ENCODE measurements at places on chromosomes 11 and 22.

DNA sequence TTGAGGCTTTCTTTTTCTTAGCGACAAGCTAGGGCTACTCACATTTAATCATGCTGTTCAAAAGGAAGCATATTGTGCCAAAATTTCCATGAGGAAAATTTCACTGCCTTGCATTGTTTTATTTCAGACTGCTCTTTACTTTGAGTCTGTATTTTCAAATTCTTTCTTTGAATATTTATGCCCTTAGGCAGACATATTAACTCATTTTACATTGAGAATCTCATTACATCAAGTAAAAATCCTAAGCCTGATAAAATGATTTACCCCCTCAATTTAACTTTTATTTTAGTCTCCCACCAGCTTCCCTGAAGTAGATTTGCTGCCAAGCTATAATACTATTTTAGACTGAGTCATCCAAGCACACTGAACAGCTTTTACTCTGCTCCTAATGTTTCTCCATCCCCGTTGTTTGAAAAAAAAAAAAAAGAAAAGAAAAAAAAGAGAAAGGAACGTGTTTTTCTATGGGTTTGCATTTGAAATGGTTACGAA is 189.3 kb upstream of the MTMR2 start:
- DNase-seq = peak; percentile 70

DNA sequence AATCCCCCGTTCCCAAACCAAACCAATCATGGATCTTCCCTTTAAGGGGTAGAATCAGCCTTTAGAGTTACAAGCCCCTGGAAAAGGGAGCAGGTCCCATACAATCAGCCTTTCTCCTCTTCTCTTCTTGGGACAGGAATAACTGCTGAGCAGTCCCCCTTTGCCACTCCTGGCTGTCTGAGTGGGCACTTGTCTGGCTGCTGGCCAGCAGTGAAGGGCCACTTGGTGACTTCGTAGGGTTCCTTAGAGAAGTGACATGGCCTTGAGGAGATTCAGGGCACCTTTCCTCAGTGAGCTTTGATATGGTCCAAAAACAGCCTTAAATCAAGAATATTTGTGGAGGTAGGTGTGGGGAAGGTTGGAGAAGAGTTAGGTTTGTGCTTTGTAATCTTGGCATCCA is 53.5 kb upstream of the HORMAD2 start:
- DNase-seq = no peak

DNA sequence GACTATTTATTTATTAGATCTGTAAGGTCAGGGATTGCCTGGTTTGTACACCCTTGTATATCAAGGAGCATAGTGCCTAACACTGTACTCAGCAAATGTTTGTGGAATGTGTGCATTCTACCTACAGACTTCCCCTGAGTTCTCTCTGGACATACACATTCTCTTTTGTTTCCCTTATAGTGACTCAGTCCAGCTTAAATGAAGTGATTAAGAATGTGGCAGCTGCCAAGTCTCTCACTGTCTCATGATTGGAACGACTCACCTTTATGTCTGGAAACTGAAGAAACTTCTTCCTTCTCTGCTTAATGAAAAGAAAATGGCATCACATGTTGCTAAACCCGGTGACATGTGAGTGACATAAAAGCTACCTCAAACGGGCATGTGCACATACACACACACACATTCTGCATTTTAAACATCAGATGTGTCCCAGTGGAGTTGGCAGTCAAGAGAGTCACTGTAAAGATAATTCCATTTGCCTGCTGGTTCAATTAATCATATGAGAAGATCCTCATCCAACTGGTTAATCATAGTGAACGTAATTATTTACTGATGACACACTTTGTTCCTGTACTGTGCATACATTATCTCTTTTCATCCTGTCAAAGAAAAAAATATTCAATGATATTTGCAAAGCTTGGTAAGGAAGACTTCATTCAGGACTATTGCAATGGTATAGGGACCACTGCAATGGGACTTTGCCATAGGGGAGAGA is 42.8 kb downstream of the GLYAT start:
- DNase-seq = peak; percentile 12

GRCh38 chr11:91641153-91641552 is 583.5 kb upstream of the FAT3 start:
- no peak for DNase-seq

- DNase-seq = no peak
Observed at GRCh38 chr22:43155789-43156188, 4.4 kb downstream of the TSPO start.

GRCh38 chr22:17845790-17846189 is 71.5 kb upstream of the BID start:
- no peak for DNase-seq

GRCh38 chr11:40095446-40095845 is 1364.0 kb downstream of the LRRC4C start:
- DNase-seq = no peak

GRCh38 chr11:62498492-62499286 is 47.9 kb downstream of the AHNAK start:
- no peak for DNase-seq

DNA sequence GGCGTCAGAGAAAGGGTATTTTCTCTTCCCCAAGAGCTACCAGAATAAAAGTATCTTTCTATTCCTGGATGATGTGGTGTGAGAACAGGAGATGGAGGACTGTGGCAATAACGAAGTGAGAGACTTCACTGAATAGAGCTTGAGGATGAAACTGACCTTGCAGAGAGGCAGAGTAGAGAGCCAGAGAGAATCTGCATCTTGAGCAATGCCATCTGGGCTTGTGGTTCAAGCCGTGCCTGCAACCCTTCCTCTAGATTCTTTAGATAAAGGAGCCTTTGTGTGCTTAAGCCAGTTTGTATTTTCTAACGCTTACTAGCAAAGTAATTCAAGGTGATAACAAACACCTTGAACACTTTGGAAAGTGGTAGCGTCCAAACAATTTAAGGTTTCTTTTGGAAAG is 2.2 kb downstream of the ME3 start:
- peak; percentile 81 for DNase-seq

- DNase-seq = no peak
Observed at GRCh38 chr11:35810045-35810645, 133.7 kb upstream of the LDLRAD3 start.

- no peak for DNase-seq
Observed at GRCh38 chr11:69200331-69201065, 44.8 kb downstream of the SMIM38 start.

DNA sequence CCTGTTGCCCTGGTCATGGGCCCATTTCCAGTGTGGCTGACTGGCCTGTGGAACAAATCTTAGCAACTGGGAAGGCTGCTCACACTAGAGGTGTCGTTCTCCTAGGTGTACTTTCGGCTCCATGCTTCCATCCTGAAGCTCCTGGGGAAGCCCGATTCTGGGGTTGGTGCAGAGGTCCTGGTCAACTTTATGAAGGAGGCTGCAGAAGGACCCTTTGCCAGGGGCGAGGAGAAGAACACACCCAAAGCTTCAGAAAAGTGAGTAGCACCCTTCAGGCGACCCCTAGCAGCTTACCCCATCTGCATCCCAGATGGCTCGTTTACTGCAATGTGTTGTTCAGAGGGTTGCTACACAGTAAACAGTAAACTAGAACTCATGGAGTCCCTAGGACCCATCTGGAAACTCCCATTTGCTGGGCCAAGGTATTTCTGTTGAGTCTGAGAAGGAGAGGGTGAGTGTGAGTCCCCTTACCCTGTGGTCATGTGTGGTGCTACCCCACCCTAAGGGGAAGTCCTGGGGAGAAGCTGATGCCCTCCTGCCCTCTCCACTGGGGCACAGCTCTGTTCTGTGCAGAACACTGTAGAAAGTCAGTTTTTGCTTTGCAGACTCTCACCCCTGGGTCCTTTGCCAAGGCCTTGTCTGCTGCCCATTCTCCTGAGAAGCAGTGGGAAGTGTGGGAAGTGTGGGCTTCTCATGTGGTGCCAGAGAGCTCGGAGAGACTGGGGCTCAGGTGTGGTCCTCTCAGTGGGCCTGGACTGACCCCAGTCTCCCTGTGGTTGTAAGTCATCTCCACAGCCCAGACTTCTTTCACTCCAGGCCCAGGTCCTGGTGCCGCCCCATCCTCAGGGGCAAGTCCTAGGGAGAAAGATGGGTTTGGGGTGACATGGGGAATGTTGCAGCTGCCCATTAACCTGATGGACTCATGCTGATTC is 85.0 kb downstream of the CABIN1 start:
- DNase-seq = no peak

DNA sequence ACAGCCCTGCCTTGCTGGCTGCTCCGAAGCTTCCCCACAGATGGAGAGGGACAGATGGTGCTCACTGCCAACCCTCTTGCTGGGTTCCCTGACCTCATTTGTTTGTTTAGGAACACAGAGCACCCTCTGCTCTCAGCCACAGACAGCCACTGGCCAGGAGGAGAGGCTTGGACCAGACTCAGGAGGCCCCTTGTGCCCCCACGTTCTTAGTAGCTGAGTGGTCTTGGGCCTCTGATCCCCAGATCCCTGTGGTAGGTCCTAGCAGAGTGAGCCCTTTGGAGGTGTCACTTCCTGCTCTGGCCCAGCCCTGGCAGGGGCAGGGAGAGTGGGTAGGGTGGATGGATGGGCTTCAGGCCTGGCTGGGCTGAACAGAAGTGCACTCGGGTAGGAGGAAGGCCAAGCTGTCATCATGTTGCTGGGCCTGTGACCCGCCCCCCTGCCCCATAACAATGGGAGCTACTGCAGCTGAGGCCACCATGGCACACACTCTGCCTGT is 84.0 kb downstream of the DHCR7 start:
- no peak for DNase-seq

- DNase-seq = peak; percentile 90
Observed at GRCh38 chr22:37752189-37753087, 55.3 kb upstream of the GCAT start.

DNA sequence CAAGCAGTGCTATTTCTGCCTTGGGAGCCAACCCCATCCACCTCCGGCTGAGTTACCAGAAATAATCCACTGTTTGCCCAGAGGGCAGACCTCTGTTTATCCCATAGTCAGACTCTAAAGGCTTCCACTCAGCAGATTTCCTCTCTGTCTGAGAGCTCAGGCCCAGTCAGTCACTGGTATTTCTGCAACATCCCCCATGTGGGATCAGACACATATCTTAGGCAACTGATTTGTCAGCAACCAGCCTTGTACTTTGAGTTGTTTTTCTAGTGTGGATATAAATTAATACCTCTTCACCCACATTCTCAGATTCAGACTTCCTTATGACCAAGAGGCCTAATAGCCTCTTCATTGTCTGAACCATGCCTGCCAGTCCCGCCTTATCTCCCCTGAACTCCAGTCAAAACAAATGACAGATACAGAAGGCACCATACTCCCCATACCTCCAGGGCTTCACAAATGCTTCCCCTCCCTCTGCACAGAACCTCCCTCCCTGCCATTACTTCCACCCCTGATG is 193.6 kb downstream of the FAM76B start:
- peak; percentile 79 for DNase-seq

- no peak for DNase-seq
Observed at GRCh38 chr22:30453731-30454510, 17.9 kb downstream of the SEC14L3 start.

GRCh38 chr11:61922539-61922938 is 5.2 kb upstream of the RAB3IL1 start:
- peak; percentile 29 for DNase-seq

- no peak for DNase-seq
Observed at GRCh38 chr11:96321091-96321490, 21.9 kb downstream of the MAML2 start.

GRCh38 chr11:115961159-115962003 is 457.2 kb upstream of the CADM1 start:
- no peak for DNase-seq

Measured in iris pigment epithelial cell (primary cell).